ENCODE measurements at places on chromosomes 11 and 22.

- DNase-seq, result no peak
Observed at GRCh38 chr22:38338772-38339379, 21.6 kb upstream of the CSNK1E start.

DNA sequence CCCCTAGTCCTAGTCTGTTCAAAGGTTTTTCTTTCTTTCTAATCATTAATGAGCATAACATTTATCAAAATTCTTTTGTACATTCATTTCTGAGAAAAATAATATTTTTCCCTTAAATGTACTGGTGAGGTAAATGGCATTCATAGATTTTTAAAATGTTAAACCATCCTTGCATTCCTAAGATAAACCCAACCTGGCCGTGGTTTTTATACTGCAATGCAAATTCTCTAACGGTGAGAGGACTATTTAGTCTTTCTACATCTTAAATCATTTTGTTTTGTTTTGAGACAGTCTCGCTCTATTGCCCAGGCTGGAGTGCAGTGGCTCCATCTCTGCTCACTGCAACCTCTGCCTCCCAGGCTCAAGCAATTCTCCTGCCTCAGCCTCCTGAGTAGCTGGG is 40.6 kb downstream of the TRMU start:
- DNase-seq, result no peak

DNA sequence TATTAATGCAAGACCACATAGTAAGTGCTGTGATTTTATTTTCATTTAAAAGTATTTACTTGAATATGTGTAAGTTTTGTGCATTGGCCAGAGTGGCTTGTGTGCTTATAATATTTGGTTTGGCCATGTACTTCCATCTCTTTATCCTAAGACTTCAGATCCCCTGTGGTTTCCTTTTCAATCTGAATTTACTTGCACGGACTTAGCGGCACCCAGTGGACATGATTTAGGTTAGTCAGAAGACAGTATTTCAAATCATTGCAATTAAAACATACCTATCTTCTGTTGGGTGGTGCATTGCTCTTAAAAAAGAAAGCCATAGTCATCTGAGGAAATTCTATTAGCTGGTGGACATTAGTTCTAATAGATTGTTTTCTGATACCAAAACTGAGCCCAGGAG is 30.7 kb downstream of the PIWIL4 start:
- no peak for DNase-seq

GRCh38 chr11:121449626-121450025 is 2.5 kb upstream of the SORL1 start:
- DNase-seq, result no peak

DNA sequence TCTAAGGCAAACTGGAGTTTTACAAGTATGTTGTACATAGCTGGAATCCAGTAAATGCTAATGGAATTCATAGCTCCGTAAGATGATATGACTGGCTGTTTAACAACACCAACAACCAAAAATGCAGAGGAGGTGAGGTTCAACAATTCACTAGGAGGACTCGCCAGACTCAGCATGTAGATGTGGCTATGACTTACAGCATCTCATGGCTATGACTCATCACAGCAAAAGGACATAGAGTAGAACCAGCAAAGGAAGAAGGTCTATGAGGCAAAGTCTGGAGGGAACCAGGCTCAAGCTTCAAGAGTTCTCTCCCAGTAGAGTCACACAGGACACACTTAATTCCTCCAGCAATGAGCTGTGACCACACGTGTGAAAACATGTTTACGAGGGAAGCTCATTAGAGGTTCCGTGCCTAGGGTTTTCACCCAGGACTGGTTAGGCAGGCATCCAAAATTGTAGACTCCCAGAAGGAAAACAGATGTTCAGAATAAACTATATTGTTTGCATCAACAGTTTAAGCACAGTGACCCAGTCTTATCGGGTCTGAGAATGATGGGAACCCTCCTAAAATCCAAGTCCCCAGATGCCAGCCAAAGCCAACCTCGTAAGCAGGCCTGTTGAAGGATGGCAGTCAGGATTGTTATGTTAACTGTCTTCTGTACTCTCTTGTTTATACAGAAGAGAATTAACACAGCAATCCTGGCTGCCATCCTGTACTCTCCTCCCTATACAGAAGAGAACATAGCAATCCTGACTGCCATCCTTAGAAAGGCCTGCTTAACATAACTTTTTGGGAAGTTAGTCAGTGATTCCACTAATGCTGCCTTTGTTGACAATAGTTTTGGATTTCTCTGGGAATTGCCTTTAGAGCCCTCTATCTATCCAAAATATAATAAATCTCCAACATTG is 116.6 kb downstream of the LARGE1 start:
- DNase-seq, result peak; percentile 95
